IMR-90 (cell line): ENCODE measurements at places on chromosomes 5 and 9.

- no peak for DNase-seq
Measured at GRCh38 chr9:135419106-135419505, 60.5 kb upstream of the PPP1R26 start.

DNA sequence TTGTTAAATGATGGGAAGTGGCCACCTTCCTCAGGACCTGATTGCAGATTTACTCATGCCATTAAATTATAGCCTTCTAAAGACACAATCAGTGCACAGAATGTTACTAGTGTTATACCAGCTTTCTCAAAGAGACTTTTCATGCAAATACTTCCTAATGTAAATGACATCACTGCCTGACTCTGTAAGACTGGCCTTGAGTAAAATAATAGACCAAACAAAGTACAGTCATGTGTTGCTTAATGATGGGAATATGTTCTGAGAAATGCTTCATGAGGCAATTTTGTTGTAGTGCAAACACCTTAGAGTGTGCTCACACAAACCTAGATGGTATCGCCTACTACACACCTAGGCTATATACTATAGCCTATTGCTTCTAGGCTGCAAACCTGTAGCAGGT, 17.0 kb upstream of the C1QTNF3 start:
- DNase-seq = peak; percentile 28

DNA sequence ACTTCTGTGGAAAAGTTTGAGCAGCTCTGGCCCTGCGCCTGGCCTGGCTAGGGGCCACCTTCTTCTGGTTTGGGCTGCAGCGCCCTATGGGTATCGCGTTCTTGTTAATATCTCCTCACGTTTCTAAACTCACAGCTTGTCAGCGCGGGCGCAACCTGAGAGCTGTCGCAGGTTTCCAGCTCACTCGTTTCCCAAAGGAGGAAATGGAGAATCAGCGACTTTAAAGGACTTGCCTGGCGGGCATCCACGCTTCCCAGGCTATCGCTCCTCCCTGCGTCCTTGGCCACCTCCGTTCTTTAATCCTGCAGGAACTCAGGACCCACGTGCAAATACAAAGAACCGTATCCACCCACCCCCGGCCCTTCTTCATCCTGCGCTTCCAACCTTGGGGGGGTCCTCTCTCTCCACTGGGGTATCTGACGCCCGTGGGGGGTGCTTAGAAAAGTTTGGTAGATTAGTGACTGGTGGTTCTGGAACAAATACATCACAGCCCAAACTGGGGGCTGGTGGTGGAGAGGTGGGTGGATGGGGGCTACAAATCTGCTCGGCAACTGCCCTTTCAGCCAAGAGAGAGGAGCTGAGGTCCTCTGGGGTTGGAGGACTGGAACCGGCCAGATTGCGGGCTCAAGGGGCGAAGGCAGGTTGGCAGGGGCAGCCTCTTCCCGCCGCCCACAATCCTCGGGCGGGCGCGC, 578 bp upstream of the PSAT1 start:
- peak; percentile 54 for DNase-seq

GRCh38 chr9:38000332-38000731, 68.7 kb downstream of the SHB start:
- no peak for DNase-seq

GRCh38 chr5:66949066-66949465, 247.5 kb downstream of the CD180 start:
- DNase-seq = no peak

DNA sequence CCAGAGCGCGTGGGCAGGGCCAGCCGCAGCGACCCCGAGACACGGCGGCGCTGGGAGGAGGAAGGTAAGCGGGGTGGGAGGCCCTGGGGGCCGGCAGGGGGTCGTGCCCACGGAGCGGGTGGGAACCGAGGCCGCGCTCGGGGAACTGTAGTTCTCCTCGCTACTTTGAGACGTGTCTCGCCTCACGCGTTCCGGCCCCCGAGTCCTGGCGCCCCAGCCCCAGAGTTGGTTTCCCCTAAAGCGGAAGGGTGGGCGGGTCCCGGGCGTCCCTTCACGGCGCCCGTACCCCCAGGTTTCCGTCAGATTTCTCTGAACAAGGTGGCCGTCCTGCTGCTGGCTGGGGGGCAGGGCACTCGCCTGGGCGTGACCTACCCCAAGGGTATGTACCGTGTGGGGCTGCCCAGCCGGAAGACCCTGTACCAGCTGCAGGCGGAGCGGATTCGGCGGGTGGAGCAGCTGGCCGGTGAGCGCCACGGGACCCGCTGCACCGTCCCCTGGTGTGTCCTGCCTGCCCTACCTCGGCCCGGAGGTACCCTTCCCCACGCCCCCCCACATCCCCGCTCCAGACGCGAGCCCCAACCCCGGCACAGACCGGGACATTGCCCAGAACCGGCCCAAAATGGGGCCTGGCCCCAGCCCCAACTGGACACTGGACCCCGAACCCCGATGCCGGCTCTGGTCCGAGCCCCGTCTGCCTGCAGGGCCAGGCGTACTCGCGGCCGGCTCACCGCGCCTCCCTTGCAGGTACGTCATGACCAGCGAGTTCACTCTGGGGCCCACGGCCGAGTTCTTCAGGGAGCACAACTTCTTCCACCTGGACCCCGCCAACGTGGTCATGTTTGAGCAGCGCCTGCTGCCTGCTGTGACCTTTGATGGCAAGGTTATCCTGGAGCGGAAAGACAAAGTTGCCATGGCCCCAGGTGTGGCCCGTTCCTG, 709 bp downstream of the UAP1L1 start:
- no peak for DNase-seq

GRCh38 chr5:172793577-172794488, 22.8 kb upstream of the DUSP1 start:
- peak; percentile 79 for DNase-seq

- no peak for DNase-seq
Measured at GRCh38 chr5:93120051-93120450, 461.0 kb downstream of the NR2F1-AS1 start.

GRCh38 chr5:21452449-21452848, 1400.7 kb downstream of the CDH12 start:
- DNase-seq = no peak

GRCh38 chr5:152170350-152170749, 234.7 kb downstream of the NMUR2 start:
- no peak for DNase-seq

DNA sequence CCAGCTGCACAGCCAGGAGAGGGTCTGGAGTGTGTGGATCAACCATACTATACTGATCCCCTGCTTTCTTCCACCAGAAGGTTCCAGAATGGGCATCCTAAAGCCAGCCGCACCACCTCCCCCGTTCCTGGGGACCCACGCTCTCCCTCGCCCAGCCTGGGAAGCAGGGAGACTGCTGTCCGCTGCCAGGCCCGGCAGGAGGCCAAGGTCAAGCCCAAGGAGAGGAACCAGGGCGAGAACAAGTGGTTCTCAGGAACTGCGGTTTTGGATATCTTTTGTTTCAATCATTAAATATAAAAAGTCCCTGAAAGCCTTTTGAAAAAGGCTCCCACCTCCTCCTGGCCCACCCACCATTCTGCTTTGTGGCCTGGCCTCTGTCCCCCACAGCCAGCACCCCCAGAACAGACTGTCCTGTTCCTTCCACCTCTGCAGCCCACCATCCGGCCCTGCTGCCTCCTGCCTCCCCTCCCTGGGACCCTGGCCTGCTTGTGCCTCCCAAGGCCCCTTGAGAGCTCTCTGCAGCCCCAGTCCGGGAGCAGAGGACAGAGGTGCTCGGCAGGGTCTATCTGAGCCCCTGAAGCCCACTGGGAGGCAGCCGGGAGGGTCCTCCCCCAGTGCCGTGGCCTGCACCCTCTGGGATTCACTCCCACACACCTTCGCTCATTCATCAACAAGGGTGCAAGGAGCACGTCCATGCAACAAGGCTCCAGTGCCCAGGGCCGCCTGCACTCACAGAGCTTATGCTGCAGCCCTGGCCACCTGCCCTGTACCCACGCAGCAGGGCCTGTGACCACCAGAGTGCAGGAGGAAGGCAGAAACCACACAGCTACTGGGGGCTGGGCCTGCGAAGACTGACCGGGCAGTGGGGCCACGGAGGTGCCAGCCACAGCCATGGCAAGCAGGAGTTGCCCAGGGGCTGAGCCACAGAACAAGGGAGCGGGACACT, 614 bp upstream of the LCN6 start:
- DNase-seq = no peak

DNA sequence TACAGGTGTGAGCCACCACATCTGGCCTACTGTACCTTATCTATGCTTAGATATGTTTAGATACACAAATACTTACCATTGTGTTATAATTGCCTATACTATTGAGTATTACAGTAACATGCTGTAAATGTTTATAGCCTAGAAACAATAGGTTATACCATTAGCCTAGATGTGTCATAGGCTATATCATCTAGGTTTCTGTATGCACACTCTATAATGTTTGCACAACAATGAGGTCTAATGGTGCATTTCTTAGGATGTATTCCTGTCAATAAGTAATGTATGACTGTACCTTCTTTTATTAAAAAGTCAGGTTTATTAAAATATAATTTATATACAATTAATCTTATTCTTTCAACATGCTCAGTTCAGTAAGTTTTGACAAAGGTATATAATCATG, 683.1 kb downstream of the LRRC70 start:
- no peak for DNase-seq

GRCh38 chr5:132648355-132648754, 9.6 kb upstream of the IL13 start:
- DNase-seq = no peak

DNA sequence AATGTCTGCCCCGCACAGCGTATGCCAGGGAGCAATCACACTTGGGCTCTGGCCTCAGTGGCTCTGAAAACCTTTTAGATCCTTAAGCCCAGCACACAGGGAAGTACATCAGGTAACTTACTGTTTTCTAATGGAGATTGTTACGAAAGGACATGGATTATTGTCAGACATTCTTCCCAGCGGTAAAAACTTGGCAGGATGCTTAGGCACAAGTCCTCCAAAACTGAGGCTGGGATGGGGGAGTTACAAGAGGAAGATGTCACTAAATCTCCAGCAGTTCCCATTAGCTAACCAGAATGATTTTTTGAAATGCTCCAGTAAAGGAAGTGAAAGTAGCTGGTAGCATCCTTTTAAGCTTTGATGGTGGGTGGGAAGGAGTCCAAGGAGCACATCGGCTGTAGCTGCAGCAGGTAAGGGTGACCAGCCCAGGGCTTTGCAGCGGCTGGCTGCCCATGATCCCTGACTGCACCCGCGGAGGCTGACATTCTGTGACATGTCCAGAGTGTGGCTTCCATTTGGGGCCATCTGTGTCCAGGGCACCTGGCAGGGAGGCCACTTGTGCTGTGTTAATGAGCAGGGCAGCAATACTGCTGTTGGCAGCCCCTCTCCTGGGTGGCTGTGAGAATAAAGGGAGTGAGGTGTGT, 165.8 kb downstream of the GADD45G start:
- no peak for DNase-seq

- no peak for DNase-seq
Measured at GRCh38 chr5:181136361-181136955, 5.5 kb upstream of the OR2V1 start.

DNA sequence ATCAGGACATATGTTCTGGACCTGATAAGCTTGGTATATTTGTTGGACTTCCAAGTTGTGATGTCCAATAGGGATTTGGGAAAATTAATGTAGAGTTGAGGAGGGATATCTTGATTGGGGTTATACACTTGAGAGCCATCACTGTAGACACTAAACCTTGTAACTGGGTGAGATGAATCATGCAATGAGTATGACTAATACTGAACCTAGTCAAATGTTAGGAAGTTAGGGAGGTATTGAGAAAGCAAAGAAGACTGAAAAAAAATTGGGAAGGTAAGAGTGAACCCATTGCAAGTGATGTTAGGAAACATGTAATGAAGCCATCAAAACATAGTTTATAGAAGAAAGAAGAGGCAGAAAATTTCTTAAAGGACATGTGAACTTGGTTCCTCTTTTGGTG, 668.4 kb upstream of the CDH9 start:
- DNase-seq = no peak

- no peak for DNase-seq
Measured at GRCh38 chr9:71643330-71643729, 125.0 kb downstream of the CEMIP2 start.

GRCh38 chr9:17905781-17906175, 326.9 kb downstream of the SH3GL2 start:
- no peak for DNase-seq

DNA sequence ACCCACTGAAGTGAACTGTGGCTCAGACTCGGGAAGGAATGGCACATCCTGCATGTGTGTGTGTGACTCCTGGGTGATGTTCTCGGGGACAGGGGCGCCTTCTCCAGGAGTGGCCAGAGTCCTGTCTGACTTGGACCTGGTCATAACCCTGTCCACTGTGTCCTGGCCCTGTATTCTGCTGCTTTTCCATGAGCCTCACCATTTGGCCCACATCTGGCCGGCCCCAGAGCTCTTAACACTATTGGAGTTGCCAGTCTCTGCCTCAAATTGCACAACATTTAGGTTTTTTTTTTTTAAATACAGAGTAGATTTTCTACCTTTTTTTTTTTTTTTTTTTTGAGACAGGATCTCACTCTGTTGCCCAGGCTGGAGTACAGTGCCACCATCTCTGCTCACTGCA, 278.3 kb upstream of the TUT7 start:
- no peak for DNase-seq

DNA sequence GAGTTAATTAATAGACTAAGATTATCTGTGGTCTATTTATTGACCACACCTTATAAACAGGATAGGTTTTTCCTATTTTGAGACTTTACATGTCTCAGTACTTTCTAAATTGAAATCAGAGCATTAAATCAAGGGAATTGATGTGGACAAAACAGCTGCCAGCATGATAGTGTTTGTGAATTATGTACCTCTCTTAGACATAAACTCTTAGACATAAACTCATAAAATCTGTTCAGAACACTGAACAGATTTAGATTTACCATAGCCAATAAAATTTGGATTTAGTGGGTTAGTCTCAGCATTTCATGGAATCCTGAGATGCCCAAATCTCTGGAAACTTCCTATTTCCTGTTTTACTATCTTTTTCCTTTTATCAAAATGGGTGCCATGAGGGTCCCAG, 11.5 kb upstream of the AGXT2 start:
- no peak for DNase-seq

DNA sequence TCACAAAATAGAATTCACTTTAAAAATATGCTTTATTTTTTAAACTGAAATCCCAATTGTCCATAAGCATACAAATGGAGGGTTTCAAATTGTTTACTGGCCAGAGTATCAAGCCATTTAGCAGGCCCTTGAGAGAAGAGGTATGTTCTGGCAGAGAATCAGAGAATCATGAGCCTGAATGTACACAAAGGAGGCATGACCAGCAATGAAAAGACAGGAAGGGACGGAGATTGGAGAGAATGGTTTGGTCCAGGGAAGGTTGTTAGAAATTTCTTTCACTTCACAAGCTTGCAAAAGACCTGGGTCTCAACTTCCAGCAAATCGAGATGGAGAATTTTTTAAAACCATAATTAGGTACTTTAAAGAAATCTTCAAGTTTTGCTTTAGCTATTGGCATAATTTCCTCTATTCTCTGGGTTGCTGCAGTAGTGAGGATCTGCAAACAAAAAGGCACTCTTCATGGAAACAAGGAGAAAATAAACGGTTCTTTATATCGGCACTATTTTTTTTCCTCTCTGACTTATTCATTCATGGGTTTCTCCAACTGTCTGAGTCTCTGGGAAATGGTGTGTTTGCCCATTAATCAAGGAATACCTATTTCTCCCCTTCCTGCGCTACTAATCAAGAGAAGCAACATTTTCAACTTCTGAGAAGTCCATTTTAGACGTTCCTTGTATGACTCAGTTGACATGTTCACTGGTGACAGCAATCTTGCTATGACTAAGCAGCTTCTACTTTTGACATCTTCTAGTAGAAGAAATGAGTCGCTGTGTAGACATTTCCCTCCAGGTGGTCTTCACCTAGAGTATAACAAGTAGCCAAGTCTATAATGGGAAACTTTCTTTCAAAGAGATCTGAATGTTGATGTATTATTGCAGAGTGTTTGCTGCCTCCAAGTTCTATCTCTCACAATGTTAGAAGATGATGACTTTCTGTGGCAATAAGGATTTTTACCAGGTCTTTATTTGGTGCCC, 23.1 kb upstream of the ERCC6L2 start:
- peak; percentile 87 for DNase-seq
